ENCODE measurements at places on chromosomes 4 and X.

DNA sequence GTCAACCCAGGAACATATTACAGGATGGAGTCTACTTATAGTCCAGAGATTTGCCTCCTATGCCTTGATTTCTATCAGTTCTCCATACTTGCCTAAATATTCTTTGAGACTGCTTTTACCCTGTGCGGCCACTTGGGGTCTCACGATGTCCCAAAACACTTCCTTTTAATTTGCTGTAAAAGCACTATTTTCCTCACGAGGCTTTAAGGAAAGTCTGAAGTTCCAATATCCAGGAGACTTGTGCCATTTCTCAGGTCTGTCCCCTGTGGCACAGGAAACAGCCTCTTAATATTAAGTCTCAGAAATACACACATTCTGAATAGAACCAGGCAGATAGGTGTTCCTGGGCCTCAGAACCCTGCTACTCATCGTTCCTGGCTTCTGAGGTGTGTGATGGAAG is 142.9 kb downstream of the TMEM164 start:
- DNase-seq = no peak

DNA sequence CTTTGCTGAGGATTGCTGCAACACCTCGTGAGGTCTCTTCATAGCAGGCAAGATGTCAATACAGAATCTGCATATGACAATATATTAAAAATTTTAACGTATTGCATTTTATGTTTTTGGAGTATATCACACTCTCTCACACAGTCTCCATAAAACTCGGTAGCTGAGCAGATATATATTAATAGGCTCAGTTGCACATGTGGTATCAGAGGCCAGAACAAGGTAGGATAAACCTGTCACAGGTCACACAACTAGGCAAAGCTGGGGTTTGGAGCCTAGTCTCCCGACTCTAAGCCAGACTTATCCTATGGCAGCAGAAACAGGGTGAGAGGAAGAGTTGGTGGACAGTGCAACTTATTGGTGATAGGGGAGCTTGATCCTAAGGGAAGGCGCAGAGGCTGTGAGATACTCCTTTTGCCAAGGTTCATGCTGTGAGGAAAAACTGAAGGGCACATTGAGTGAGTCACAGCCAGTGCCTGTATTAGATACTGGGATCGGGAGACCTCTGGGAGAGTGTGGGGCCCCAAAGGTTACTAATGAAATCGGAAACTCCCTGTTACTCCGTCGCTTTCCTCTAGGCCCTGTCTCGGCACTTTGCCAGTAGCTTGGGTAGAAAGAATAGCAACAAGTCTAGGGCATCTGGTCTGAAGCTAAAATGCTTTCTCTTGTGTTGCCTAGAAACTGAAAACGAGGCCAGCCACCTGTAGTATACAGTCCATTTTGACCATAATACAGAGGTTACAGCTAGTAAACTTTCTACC is 195.7 kb downstream of the ARHGAP10 start:
- no peak for DNase-seq

DNA sequence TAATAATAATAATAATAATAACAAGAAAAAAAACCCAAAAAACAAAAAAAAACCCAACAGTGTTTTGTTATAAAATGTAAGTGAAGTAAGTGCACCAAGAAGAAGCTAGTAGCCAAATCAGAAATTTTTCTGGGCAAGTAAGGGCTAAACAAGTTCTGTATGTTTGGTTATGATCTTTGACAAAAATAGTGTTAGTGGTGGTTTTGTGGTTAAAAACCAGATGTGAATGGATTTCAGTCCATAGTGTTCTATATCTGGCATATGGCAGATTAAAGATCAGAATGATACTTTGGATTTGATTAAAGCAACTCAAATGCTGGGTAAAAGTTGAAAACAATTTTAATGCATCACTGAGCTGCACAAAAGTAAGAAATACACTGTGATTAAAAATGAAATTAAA is 116.5 kb upstream of the NDST4 start:
- DNase-seq = no peak

GRCh38 chr4:7854697-7855370 is 84.8 kb downstream of the AFAP1 start:
- no peak for DNase-seq

GRCh38 chrX:10702031-10702430 is 81.6 kb upstream of the MID1 start:
- no peak for DNase-seq

- DNase-seq = no peak
Measured at GRCh38 chrX:151702026-151702714, 6.9 kb downstream of the PRRG3 start.

DNA sequence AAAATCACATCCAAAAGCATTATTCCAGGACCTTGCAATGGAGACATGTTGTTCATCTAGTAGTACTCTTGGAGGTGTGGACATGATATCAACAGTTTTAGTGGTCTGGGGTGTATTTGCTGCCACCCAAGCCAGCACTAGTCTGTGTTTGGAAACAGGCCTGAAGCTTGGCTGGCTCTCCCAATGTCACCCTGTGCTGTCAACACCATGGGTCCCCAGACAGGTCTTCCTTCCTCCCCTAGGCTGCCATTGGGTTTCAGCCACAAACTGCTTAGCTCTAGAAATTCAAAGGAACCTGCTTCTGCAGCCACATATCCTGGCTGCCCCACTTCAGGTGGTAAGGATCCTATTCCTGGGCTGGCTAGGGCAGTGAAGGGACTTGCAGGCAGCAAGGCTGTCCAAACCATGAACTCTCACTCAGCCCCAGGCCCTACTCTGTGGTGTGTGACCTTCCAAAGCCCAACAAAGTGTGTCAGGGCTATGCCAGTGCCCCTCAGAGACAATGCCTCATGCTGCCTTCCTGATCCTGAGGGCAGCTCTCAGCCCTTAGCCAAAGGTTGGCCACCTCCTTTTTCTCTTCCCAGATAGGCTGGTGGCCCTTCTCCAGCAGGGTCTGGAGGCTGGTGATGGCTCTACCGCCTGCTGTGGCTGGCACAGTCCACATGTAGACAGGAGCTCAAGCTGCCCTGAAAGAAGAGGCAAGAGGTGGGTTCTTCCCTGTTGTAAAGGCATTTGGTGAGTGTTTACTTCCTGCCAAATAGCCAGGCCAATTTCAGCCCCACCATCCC is 18.3 kb downstream of the AMER1 start:
- DNase-seq = no peak

DNA sequence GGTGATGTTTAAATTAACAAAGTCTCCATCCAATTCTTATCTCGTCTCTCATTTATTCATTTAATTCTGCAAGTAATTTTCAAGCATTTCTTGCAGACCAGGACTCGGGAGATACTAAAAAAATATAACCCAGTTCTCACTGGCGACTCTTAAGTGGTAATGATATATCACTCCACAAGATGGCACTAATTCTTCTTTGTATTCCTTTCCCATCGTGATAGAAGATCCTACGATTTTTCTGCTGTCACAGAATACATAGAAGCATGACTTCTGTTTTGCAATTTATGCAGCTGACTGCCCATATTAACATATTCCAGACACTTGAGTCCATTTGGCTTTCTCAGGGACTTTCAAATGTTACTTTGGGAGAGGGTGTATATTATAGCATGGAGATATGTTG is 64.0 kb upstream of the FGF13 start:
- DNase-seq = peak; percentile 0

DNA sequence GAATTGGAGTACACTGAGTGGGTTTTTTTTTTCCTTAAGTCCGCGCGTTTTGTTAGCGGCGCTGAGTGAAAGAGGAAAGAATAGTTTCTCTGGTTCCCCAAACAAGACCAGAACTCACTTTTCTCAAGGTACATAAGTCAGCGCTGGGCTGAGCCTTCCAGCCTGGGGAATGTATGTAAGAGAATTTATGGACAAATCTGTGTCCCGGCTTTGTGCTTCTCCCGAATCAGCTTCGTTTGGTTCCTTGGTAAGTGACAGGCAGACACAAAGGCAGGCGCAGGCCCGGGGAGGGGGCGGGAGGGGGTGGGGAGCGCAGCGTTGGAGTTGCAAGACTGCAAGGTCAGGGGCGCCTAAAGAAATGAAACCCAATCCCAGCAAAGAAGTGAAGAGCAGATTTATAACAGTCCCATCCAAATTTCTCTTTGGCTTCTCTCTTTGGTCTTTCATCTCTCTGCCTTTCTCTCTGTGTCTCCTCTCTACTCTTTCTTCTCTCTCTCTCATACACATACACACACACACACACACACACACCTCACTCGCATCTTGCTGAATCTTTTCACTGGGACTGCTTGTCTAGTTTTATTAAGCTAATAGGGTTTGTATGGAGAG is 981 bp downstream of the TET2 start:
- peak; percentile 17 for DNase-seq

- DNase-seq = no peak
Measured at GRCh38 chr4:190018201-190018920, 8.7 kb downstream of the FRG2 start.

- DNase-seq = no peak
Measured at GRCh38 chrX:142702749-142703148, 323.0 kb upstream of the SPANXN4 start.

DNA sequence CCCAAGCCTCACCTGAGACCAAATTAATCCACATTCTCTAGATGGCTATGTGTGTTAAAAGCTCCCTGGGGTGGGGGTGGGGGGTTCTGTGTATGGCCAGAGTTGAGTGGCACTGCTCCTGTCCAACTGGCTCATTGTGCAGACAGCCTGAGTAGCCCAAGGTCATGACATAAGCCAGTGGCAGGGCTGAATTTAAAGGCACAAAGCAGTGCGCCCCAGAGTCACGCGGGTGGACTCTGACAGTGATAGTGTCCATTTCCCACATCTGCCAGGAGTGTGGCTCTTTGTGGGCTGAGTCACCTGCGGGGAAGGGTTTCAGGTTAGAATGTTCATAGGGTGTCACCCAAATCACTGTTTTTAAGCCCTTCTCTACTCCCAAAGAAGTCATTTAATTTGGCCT is 45.4 kb downstream of the SCD5 start:
- DNase-seq = no peak

DNA sequence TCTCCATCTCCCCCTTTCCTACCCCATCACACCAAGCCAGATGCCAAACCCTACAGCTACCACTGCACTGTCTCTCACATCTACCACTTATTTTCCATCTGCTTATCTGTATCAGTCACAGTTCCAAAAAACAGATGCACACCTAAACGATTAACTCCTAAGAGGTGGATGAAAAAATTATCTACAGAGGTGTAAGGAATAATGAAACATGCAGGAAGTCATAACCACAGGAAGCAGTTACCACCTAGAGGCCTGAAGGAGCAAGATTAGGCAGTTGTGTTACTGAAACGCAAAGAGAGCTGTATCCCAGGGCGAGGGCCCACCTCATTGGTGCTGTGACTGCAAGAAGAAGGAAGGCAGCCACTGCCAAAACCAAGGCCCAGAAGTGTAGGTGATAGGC is 87.8 kb upstream of the FAM241A start:
- DNase-seq = no peak

- DNase-seq = peak; percentile 86
Measured at GRCh38 chrX:129665916-129666644, 11.3 kb upstream of the APLN start.

DNA sequence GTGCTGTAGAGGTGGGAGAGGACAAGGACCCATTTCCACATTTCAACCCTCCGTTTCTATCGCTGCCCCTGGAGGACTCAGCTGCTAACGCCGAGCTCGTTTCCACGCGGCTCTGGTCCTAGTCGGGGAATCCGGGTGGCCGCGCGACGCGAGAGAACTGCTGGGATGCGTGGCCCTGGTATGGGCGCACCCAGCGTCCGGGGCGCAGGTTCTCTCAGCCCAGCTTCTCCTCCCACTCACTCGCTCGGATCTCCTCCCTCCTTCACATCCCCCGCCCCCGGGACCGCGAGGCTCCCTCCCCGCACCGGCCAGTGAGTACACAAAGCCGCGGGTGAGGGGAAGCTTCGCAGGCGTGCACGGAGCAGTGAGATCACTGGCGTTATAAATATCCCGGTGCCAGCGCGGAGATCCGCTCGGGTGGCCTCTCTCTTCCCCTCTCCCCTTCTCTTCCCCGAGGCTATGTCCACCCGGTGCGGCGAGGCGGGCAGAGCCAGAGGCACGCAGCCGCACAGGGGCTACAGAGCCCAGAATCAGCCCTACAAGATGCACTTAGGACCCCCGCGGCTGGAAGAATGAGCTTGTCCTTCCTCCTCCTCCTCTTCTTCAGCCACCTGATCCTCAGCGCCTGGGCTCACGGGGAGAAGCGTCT is at the start of gene FGF5:
FGF5 (plus strand) TSS at position 412 of the 649 bp plus-strand sequence; CDS start at position 573, 161 bp downstream.
- DNase-seq = peak; percentile 64

DNA sequence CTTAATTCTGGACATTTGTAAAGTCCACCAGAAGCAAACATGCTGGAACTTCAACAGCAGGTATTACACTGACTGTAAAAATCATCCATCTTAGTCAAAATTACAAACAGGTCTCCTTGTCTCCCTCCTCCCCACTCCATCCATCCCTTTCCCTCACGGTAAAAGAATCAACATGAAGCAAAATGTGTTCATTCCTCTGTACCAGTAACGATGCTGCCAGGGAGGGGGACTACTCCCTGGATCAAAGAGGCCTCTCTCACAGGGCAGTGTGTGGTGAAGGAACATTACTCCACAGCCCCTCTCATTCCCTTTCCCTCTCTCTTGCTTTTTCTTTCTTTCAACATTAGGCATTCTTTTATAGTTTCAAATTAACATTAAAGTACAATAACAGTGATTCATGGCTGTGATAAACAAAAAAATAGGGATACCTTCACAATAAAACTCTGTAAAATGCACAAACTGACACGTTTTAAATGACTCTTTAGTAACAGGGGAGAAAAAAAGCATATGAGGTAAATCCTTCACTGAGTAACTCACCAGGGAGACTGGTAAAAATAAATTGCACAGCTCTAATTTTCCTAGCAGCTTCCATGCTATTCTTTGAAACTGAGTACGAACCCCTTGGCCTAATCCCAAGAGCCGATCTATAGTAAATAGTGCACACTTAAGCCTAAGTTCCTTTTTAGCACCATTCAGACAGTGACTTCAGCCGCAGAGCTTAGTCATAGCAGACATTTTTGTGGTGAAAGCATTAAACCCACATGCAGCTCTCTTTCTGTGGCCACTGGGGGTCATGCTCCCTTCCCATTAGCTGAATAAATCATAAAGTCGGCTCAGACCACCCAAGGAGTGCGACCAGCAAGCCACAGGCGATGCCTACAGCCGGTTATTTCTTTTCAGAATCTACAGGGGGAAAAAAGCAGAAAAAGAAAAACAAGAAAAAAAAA is 215.6 kb upstream of the GYPA start:
- DNase-seq = peak; percentile 99

DNA sequence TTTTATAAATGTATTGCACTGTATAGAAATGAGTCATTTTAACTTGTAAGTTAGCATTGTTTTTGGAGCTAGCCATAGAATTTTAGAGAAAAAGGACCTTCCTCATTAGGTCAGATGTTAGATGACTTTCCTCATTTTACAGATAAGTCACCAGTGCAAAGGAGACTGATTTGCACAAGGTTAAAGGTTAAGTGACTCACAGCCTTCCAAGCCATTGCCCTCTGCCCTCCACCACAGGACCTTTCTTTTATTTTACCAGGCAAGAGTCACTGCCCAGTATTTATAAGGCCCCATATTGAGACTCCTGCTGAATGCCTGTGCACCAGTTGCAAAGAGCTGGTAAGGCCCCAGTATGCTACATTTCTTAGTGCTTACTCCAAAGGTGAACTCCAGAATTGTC is 4.2 kb upstream of the ABCG2 start:
- no peak for DNase-seq
